ENCODE measurements at places on chromosomes 13 and 19. TPM values are rescaled to one million over a fixed set of nuclear protein-coding genes. Genes with fewer than 3 reads are reported as not detected.

GRCh38 chr19:55440411-55441105, 2.5 kb downstream of the SHISA7 start:
- DNase-seq, result no peak

DNA sequence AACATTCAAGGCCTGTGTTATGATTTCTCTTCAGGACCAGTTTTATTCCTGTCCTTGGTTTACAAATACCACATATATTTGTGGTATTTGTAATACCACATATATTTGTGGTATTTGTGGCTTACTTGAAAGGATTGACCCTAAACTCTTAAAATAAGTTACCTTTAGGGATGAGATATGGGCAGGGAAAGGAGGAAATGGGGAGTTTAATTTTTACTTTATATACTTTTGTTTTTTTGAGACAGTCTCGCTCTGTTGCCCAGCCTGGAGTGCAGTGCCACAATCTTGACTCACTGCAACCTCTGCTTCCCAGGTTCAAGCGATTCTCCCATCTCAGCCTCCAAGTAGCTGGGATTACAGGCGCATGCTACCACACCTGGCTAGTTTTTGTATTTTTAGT, 2.3 kb upstream of the TGDS start:
- no peak for DNase-seq

DNA sequence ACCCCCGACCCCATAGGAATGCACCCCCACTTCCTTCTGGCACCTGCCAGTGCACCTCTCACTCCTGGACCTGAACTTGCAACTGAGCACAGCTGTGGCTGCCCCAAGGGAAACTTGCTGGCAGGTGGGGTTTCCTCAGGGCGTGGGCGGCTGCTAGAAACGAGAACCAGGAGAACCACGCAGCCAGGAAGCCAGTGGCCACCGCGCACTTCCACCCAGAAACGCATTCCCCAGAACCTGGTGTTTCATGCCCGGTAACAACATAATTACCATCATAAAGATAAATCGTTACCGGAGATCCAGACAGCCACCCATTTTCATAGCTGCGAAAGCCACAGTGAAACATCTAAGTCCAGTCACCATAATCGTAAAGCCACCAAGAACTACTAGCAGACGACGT, 75.2 kb upstream of the C13orf46 start:
- no peak for DNase-seq

The ANGPTL8 gene
- total RNA-seq, result not detected

- DNase-seq, result no peak
These were observed 118.8 kb downstream of the VWA8 start for GRCh38 chr13:41842036-41842620.
